ENCODE measurements at places on chromosomes 1 and 21.

DNA sequence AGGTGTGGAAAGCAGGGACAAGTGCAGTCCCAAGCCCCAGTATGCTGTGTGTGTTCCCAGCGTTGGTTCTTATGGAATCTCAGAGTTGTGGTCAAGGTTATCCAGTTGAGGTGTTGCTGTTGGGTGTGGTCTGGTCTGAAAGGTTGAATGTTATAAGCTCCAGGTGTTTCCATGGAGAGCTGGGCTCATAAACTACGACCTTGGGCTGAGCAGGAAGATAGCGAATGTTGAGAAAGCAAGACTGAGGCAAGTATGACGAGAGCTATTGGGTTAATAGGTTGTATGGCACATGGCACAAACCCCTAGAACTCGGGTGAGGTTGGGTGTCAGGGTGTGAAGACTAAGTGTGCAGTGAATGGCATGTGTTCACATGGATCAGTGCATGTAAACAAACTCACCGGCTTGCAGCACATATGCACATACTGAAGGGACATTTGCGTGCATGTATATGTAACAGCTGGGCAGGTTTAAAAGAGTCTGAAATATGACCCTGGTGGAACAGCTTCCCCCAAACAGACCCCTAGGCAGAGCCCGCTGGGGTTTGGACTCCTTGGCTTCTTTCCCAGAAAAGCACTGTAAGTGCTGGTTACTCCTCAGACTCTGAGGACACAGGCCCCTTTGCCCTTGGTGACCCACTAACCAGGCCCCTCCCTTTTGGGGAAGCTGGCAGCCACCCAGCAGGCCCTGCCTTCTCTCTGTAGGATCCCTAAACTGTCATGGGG is 117.5 kb downstream of the NAV1 start:
- DNase-seq, result peak; percentile 58

DNA sequence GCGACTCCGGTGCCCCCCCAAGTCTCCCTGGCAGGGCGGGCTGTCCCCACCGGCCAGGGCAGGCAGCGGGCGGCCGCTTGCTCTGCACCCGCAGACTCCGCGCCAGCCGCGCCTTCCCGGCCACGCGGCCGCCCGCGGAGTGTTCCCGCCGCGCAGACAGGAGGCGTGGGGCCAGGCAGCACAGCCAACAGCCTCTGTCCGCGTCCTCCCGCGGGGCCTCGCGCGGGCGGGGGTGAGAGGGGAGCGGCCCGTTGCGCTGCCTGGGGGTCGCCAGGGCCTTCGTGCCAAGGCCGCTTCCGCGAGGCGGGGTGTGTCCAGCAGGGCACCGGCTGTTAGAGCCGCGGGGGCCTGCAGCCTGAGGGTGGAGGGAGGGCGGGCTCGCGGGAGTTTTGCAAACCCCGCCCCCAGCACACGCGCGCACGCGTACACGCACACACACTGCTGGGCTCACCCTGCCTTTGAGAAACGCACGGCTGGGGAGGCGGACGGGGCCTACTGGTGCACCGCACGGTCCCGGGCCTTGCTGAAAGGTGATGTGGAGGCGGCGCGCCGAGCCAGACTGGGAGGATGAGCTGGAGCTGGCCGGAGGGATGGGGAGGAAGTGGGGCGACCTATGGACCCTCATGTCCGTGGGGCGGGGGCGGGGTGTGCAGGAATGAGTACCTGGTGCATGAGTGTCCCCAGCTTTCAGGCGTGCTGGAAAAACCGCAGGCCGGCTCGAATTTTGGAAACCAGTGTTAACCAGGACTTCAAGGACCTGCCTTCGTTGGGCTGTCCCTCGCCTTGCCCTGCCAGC is 41.5 kb downstream of the KIAA1614 start:
- DNase-seq, result no peak

DNA sequence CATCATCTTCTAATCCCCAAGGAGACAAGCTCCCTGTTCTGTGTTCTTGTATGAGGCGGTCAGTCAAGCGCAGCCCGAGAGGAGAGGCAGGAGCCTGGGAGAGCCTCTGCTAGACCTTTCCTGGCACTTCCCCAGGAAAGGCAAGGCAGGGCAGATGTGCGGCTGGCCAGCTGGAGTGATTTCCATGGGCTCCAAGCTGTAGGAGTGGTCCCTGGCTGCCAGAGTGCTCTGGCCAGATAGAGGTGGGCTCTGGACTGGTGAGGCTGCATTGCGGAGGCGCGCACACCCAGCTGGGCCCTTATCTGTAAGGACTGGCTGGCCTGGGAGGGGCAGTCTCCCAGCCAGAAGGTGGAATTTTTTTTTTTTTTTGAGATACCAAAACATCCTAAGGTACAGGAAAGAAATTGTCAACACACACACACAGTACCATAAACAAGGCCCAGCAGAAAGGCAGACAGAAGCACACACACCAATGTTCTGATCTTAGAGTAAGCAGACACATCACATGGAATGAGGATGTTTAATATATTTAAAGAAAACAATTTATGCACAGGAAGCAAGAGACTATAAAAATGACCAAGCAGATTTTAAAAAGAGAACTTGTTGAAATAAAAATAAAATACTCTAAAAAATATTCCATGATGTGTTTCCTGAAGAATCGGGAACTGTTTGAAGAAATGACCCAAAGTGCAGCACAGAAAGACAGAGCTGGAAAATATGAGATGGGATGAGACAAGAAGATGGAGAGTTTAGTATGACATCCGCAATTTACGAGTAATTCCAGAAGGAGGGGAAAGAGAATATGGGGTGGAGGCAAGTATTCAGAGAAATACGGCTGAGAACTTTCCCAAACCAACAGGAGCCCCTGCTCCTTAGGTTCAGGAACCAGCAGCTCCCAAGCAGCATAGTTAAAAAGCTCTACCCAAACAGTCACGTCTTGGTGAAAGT is 13.4 kb downstream of the IBA57 start:
- DNase-seq, result no peak

GRCh38 chr1:170071378-170071777 is 3.1 kb downstream of the KIFAP3 start:
- no peak for DNase-seq

GRCh38 chr21:32595431-32595830 is 10.1 kb upstream of the TCP10L start:
- DNase-seq, result no peak

DNA sequence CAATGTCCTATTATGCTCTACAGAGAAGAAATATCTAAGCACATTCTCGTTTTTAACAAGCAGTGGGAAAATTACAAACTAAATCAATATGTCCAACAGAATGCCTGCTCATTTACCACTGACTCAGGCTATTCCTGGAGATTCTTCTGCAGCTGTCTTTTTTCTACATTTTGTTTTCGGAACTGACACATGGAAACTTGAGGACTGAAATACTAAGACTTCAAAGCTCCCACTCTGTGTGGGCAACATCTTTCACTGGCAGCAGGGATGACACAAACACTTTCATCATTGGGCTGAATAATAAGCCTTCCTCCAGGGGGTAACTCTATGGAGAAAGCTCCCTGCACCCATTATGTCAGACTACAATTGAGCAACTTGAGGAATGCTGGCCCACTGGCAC is 175.5 kb upstream of the NCAM2 start:
- no peak for DNase-seq

- no peak for DNase-seq
Observed at GRCh38 chr1:114037962-114038816, 58.9 kb downstream of the OLFML3 start.

DNA sequence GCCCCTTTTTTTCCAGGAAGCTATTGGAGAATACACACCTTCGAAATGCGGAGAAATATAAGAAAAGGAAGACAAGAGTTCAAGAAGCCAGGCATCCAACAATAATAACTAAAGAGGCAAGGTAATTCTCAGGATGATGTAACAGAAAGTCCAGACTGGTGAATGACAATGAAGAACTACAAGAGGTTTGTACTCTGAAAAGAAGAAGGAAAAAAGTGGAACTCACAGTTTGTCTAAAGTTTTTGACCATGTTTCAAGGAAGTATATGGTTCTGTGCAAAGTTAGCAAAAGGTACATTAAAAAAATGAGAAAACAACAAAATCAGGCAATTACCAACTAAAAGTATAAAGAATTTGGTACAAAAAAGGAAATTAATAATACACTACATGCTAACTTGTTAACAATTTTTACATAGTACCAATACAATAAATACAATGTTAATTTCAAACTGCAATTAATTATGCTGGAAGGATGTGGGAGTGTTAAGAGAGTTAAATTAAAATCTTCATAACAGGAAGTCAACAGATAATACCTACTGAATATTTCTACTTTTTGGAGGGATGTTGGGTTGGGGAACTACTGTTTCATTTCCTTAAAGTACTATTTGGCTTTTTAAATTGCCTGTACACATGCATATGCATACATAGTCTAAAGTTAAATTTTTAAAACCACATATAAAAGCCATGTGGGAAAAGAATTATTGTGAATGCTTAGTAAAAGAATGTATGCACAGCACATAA is 12.9 kb upstream of the CD55 start:
- DNase-seq, result no peak

- no peak for DNase-seq
Observed at GRCh38 chr1:207754974-207755700, 3.3 kb downstream of the CD46 start.

GRCh38 chr1:176692431-176692830 is 229.5 kb downstream of the PAPPA2 start:
- no peak for DNase-seq

GRCh38 chr1:155064832-155065429 is 1.4 kb downstream of the EFNA4 start:
- no peak for DNase-seq

DNA sequence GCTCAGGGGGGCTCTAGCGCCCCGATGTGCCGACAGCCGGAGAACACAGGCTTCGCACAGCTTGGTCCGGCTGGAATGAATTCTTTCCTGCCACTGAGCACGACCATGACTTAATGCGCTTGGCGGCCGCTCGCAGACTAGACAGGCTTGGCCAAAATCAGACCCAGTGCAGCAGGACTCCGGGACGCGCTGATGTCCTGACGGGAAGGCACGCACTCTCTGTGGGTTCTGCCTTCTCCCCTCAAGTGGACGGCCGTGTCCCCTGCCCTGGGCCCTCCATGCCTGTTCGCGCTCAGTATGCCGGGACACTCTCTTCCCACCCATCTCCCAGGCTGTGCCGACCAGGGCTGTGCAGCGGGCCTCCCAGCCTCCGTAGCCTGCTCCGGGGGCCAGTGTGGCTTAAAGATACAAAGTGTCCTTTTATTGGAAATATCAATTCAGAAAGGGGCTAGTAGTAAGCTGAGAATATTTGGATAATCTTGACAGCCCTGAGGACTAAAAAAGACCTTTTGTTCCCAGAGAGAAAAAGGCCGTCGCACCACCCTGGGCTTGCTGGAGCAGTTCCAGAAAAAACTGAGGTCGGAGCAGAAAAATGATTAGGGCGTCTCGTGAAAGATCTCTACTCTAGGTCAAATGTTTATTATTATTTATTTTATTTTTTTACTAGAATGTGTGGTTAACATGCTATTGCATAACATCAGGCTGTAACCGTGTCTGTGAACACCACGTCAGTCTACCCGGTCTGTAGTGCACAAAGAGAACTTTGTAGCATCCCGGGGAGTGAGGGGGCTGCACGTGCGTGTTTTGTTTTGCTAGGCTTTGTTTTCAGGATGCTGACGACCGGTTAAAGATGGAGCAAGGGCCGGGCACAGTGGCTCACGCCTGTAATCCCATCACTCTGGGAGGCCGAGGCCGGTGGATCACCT is 88.1 kb upstream of the ARHGEF16 start:
- DNase-seq, result no peak

GRCh38 chr21:38909109-38909508 is 103.4 kb downstream of the ETS2 start:
- no peak for DNase-seq

DNA sequence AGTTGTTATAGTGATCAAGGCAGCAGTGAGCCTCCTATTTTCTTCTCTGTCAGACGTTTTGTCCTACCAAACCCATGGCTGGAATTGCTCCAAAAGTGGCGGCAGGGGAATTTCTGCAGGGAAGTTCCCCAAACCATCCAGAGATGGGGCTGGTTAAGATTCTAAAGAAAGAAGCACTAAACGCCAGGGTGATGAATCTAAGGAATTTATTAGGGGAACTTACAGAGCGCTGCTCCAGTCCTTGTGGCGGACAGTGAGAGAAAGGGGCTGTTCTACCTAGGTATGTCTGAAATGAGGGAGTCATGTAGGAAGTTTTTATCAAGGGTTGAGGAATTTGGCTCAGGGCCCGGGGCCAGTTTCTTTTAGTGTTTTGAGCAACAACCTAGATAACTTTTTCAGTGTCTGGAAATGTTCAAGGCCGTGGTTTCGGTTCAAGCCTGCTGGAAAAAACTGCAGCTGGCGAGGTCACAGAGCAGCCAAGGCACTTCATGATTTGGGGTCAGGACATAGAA is 222.4 kb upstream of the B3GALT2 start:
- DNase-seq, result no peak

- no peak for DNase-seq
Observed at GRCh38 chr1:38476850-38477178, 382.8 kb downstream of the RRAGC start.

DNA sequence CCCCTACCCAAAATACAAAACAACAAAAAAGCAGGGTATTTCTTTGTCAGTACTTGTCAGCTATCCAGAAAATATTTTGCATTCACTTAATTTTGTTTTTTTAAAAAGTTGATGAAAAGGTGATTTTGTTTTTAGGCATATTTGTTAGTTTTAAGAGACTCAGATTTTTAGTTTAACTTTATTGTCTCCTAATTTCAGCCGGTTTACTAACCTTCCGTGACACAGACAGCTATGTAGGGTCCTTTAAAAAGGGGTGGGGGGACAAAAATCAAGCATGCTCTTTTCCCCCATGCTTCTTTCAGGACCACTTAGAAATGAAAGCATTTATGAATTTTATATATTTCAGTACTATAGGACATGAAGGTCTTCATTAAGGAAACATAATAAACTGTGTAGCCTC is 1.6 kb downstream of the PBX1 start:
- no peak for DNase-seq

GRCh38 chr1:200561856-200562214 is 58.7 kb downstream of the KIF14 start:
- no peak for DNase-seq

DNA sequence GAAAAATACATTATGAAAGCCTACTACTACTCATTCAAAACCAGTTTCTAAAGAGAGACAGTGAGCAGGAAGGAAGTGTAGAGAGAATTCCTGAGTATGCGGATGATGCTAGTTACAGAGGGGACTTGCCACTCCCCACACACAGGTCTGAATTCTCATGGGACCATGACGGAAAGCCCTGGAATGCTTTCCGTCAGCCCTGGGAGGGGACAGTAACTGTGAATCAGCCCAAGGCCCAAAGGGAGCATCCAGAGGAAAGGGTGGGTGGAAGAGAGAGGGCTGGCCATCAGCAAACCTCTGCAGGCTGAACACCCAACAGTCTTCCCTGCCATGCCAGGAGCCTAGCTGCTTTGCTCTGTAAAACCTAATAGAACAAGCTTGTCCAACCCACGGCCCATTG is 36.4 kb downstream of the RCSD1 start:
- DNase-seq, result no peak

All from NCI-H1436 (cell line).